ENCODE measurements at places on chromosomes 3 and 15.

GRCh38 chr15:92648190-92648875, 7.2 kb downstream of the FAM174B start:
- DNase-seq, result no peak

- DNase-seq, result no peak
These were observed 6.4 kb downstream of the C3orf52 start for GRCh38 chr3:112092496-112093179.

DNA sequence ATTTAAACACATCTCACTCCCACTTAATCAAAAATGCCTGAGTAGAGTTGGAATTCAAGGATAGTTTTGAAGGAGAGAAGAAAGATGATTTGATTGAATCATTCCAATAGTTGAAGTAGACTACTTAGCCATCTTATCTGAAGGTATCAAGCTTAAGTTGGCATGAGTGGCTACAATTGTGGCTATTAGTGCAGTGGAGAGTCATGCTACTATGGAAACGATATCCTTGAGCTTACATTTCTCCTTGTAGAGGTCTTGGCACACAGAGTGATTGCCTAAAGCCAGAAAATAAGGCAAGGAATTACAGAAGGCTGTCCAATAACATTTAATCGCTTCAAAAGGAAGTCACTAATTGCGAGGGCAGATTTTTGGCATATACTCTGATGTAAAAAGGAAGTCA, 1022.7 kb downstream of the IGSF11 start:
- DNase-seq, result no peak

GRCh38 chr15:66477011-66477410, 20.6 kb downstream of the SNAPC5 start:
- DNase-seq, result no peak

DNA sequence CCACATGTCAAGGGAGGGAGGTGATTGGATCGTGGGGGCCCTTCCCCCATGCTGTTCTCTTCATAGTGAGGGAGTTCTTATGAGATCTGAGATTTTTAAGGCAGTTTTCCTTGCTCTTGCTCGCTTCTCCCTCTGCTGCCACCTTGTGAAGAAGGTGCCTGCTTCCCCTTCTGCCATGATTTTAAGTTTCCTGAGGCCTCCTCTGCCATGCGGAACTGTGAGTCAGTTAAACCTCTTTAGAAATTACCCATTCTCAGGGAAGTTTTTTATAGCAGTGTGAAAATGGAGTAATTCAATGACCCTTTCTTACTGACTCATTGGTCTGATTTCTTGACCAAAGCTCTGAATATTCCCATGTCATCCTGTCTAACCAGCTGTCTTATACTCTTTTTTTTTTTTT, 484.4 kb upstream of the TPRG1 start:
- DNase-seq, result no peak

DNA sequence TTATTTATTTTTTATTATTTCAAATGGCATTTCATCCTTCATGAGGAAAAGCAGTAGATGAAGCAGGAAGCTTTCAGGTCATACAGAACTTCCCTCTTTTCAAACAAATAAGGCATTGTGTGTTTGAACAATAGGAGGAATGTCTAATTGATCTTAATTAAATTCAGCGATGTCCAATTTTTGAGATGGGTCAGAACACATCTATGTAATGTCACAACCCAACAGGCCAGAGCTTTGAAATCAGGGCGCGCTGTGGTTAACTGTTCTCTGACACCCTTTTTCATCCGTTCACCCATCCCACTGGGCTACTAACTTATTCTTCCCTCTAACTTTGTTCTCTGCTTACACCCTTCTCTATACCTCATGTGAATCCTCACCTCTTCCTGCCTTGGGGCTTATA, 510.5 kb downstream of the FOXP1 start:
- no peak for DNase-seq

- DNase-seq, result no peak
These were observed 18.5 kb upstream of the RIOX2 start for GRCh38 chr3:97990624-97991292.

DNA sequence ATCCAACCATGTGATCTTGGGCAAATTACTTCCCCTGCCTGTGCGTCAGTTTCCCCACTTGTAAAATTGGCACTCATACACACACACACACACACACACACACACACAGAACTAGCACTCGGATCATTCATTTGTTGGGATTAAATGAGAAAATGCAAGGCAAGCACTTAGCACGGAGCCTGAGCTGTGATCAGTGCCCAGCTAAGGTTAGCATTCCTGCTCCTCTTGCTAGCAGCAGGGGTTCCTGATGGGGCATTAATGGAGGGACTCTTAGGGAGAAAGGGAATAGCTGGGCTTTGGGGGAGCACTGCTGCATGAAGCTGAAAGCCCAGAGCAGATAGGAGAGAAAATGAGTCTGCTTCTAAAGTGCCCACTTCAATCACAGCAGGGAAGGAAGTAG, 187.7 kb upstream of the C2CD4B start:
- no peak for DNase-seq

DNA sequence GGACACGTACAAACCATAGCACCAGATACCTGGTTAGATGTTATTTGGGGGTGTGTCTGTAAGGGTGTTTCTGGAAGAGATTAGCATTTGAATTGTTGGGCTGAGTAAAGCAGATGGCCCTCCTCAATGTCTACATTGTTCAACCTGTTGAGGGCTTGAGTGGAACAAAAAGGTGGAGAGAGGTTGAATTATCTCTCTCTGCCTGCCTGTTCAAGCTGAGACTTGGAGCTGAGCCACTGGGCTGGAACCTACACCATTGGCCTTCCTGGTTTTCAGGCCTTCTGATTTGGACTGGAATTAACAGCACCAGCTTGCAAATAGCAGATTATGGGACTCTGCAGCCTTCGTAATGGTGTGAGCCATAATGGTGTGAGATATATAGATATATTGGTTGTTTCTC, 71.3 kb upstream of the CORO2B start:
- no peak for DNase-seq

GRCh38 chr15:52171807-52172206, 19.4 kb downstream of the GNB5 start:
- DNase-seq, result no peak

DNA sequence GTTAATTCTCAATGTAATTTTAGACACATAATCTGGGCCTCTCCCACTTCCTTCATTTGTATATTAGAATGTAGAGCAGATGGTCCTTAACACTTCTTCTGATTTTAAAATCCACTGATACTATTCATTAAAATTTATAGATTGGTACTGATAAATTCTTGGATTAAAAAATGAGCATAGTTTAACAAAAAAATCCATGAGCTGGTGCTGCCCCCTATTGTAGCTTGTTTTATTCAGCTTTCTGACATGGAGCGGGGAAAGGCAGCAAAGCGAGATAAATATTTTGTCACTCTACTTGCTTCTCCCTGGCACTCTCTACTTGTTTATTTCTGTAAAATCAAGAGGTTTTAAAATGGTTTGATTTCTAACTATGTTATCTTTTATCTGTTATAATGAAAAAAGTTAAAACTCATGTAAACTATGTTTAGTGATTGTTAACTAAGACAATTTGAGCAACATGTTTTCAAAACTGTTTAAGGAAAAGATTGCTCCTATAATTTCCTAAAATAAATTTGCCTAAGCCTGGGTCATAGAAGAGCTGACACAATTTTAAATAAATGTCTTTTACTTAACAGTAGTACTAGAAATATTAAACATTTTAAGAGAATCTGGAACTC, 26.5 kb upstream of the PLOD2 start:
- DNase-seq, result no peak

DNA sequence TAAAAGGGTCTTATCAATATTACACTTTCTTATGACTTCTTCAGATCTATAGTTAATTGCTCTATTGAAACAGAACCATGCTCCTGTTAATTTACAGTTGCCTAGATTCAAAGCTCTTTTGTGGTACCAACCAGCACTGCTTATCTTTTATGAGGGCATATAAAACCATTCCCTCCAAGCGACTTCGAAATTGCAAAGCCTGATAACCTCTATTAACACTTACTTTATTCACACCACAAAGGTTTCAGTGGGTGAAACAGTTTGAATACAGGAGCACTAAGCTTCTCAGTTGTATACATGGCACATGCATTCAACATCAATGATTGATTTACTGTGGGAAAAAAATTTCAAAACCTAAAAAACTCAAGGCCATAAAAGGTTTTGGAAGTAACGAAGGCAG, 74.9 kb upstream of the PPIB start:
- DNase-seq, result no peak

DNA sequence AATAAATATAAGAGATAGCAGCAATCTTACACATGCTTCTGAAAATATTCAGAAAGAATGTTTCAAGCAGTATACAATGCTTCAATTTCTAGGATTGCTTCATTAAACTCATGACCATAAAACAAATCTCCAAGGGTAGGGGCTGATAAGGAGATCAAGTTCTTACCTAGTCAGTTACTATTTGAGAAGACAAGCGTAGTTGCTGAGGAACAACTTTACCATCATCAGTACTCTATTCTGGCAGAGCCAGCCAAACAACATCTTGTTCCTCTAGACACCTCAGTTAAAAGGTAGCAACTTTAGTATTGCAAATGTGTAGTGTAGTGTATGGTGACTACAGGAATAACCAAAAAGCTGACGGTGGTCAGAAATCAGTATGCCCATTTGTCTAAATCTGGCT, 85.4 kb upstream of the CHRM5 start:
- no peak for DNase-seq

DNA sequence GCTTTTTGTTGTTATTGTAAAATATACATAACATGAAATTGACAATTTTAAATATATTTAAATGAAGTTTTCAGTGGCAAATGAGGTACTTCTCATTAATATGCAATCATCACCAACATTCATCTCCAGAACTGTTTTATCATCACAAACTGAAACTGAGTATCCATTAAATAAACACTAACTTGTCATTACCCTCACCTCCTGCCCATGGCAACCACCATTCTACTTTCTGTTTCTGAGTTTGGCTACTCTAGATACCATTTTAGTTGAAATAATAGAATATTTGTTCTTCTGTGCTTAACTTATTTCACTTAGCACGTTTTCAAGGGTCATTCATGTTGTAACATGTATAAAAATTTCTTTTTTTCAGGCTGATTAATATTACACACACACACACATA, 834.3 kb downstream of the PLOD2 start:
- DNase-seq, result no peak

- no peak for DNase-seq
These were observed 1042.3 kb downstream of the DIPK2A start for GRCh38 chr3:145013931-145014330.

- DNase-seq, result no peak
These were observed 22.5 kb upstream of the SEMA3F start for GRCh38 chr3:50132421-50133282.
